ENCODE measurements at places on chromosomes 2 and 18.

DNA sequence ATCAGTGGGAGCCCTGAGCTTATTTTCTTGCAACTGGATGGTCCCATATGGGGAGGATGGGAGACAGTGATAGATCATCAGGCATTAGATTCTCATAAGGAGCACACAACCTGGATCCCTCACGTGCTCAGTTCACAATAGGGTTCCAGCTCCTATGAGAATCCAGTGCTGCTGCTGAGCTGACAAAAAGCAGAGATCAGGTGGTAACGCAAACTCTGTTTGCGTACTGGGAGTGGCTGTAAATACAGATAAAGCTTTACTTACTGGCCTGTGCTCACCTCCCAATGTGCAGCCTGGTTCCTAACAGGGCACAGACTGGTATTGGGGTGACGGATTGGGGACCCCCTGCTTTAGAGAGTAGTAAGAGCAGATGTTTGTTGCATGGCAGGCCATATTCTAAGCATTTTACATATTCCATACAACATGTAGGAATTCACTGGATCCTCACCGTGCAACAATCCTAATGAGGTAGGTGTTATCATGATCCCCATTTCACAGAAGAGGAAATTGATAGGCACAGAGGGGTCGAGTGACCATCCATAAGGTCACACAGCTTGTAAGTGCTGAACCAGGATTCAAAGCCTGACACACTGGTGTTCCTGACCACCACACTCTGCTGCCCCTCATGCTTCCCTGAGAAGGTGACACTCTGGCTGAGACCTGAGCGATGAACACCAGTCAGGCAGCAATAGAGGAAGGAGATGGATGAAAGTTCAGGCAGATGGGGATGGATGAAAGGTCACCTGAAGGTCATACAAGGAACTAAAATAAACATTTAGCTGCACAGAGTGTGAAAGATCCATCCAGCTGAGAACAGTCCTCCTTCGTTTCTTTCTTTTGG is 15.7 kb upstream of the MAT2A start:
- DNase-seq: no peak

- DNase-seq: no peak
These were observed 138.4 kb downstream of the OTX1 start for GRCh38 chr2:63189026-63189425.

DNA sequence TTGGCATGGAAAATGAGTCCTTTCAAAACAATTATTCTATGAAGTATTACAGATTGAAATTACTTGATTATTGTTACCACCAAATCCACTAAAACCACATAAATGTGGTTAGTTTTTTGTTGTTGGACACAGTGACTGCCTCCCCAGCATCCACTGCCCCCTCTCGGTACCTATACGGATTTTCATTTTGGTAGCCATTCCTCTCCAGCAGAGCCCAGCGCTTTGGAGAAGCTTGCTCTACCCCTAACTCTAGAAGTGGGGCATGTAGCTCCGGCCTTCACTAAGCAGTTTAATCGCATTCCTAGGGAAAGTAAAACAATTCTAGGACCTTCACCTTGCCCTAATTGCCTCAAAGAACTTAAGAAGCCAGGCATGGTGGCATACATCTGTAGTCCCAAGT is 24.2 kb downstream of the OLA1 start:
- DNase-seq: no peak

DNA sequence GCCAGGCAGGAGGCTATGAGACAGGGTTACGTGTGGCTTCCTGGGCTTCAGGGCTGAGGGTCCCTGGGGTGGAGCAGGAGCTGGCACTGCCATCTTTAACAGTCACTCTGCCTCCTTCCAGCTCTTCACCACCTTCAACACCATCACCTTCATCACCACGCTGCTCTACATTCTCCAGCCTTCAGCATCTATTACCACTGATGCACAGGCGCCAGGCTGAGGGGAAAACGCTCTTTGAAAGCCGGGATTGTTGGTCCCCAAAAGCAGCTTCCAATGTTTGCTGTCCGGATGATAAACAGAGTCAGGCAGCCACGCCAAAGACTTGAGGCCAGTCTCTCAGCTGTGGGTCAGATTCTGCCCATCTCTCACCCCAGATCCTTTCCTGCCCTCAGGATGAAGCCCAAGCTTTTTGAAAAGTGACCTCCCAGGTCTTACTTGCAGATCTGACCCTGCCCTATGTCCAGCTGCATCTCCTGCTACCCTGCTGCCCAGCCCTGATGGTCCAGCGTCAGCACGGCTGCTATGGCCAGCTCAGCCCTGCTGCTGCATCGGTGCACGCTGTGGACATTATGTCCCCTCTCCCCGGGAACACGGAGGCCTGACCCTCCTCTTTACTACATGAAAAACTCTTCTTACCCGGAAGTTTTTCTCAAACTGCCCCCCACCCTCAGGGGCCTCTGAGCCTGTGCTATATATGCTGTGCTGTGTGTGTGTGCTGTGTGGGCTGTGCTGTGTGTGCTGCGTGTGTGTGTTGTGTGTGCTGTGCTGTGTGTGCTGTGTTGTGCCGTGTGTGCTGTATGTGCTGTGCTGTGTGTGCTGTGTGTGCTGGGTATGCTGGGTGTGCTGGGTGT is 31.2 kb upstream of the MAL start:
- DNase-seq: no peak

DNA sequence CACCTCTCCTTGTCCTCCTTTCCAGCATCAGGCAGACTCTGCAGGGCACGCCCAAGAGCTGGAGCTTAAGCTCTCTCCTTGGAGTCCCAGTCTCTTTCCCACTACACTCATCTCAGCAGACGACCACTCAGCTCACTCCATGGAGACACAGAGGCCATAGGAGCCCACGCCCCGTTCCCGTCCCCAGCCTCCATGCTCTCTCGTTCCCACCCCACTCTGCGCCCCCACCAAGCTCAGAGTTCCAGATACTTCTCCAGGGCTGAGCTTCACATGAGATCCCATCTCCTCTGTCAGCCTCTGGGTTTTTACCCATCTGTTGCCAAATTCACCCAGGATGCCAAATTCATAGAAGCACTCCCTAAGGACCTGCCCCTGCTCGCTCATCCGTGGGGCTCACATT is 87.3 kb downstream of the MALT1 start:
- DNase-seq: no peak

DNA sequence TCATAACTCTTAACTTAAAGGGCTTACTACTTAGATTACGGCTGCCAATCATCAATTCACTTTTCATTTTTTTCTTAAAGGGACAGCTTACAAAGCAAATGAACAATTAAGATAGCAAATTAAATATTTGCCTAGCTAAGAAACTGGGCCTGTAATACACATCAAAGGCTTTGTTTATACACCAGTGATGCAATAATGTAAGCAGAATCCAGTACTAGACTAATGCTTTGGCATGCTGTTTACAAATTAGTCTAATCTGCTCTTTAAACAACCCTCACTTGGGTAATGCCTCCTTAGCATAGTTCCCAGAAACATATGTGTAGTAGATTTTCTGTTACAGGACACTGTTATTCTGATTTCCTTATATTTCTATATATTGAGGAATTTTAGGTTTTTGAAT is 105.8 kb downstream of the ARHGAP28 start:
- no peak for DNase-seq

- DNase-seq: no peak
These were observed 20.7 kb upstream of the DNAH6 start for GRCh38 chr2:84495539-84496146.

DNA sequence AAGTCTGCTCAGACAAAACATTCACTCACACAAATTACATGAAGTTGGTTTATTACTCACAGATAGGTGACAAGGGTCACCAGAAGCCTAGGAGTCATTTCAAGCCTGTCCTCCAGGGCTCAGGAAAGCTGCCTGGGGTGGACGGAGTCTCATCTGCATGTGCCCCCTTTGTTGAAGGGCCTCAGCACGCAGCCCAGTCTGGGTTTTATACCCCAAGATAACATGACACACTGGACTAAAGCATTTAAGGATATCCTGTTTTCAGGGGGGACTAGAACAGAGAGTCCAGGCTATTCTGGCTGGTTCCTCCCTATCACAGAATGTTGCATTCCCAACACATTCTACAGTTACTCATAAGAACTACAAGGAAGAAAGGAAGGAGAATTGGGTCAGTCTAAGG is 164.7 kb downstream of the MREG start:
- DNase-seq: no peak
